ENCODE measurements at places on chromosomes 7 and 10. TPM values are rescaled to one million over a fixed set of nuclear protein-coding genes. Genes with fewer than 3 reads are reported as not detected.
A peak's percentile ranks its signal among the peaks of the same experiment; 100 is the strongest.

DNA sequence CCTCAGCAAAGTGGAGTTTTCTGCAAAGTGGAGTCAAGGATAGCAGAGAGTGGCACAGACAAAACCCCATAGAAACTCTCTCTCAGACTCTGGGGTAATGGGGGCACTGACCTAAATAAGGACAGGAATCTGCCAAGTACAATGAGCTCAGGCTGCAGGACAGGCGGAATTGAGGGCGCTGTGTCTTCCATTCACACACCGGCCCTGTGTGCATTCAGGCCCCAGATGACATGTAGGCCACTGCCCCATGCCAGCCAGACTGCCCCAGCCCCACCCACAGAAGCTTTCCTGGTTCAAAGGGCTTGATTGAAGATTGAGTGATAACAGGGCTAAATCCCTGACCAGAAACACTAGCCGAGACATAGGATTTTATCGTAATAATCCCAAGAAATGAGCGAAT, 52.7 kb downstream of the EEPD1 start:
- peaks cover 49% of the 10 kb centered on the region for H3K4me1 ChIP-seq
- no peak for DNase-seq
- H3K27ac ChIP-seq = no peak overlapping the region
- H3K4me3 ChIP-seq = no peak overlapping the region
- H3K36me3 ChIP-seq = no peaks in the 10 kb centered on the region

GRCh38 chr7:99331002-99331401, 5.3 kb downstream of the ARPC1A start:
- no peak overlapping the region for H3K4me3 ChIP-seq
- peaks cover 38% of the 10 kb centered on the region for H3K4me1 ChIP-seq
- H3K36me3 ChIP-seq = peaks cover 23% of the 10 kb centered on the region

- H3K27ac ChIP-seq = no peak overlapping the region
- H3K4me1 ChIP-seq = no peaks in the 10 kb centered on the region
- H3K4me3 ChIP-seq = no peak overlapping the region
- no peaks in the 10 kb centered on the region for H3K36me3 ChIP-seq
- DNase-seq = no peak
Measured at GRCh38 chr7:45182856-45183710, 25.5 kb downstream of the RAMP3 start.

GRCh38 chr7:15780271-15780670, 93.8 kb upstream of the MEOX2 start:
- no peak overlapping the region for H3K4me3 ChIP-seq
- H3K36me3 ChIP-seq = no peaks in the 10 kb centered on the region
- H3K27me3 ChIP-seq = no peaks in the 10 kb centered on the region

DNA sequence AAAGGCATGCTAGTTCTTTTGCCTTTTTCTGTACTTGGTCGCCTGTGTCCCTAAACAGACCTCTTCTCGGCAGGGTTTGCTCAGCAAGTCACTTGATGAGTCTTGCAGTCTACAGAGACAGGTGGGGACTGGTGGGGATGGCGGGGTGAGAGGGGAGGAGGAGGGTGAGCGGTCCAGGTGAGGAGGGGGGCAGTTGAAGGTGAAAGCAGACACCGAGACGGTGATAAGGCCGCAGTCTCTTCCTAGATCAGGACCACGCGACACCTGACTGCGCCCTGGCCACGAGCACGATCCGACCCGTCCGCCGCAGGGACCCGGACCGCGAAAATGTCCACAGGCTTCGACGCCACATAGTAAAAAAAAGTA, 566 bp downstream of the ASNS start:
- peaks cover 16% of the 10 kb centered on the region for H3K36me3 ChIP-seq
- H3K27ac ChIP-seq = peak overlapping the region; percentile 72
- H3K27me3 ChIP-seq = no peaks in the 10 kb centered on the region
- H3K4me1 ChIP-seq = peaks cover 14% of the 10 kb centered on the region

DNA sequence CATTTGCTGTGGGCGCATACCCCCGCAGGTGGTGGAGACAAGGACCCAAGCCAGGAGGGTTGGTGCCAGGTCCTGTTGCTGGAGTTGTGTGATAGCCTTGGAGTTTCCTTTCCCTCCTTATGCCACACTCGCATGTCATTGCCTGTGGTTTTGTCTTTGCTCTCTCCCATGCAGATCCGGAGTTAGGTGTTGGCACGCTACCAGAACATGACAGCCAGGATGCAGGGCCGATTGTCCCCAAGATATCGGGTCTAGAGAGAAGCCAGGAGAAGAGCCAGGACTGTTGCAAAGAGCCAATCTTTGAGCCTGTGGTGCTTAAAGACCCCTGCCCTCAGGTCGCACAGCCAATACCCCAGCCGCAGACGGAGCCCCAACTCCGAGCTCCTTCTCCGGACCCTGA, 369.2 kb upstream of the GALNT17 start:
- H3K36me3 ChIP-seq = no peaks in the 10 kb centered on the region
- no peak overlapping the region for H3K4me3 ChIP-seq
- no peaks in the 10 kb centered on the region for H3K27me3 ChIP-seq
- DNase-seq = no peak
- no peaks in the 10 kb centered on the region for H3K4me1 ChIP-seq

DNA sequence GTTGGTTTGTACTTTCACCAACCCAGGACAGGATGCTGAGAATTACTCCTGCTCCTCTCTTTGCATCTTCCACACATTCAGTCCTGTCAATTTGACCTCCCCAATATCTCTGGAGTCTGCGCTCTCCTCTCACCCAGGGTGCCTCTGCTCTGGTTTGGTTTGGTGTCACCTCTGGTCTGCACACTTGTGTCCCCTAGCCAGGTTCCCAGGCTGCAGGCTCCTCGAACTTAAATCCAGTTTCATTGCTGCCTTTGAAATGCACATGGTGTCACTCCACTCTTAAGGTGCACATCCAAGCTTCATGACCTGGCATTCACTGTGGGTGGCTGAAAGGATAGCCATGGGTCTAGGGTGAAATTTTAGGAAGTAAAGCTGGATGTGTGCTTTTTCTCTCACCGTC, 271.6 kb downstream of the RPS24 start:
- DNase-seq = no peak
- no peak overlapping the region for H3K4me3 ChIP-seq
- peaks cover 3% of the 10 kb centered on the region for H3K27me3 ChIP-seq
- no peaks in the 10 kb centered on the region for H3K36me3 ChIP-seq
- H3K4me1 ChIP-seq = peaks cover 13% of the 10 kb centered on the region

DNA sequence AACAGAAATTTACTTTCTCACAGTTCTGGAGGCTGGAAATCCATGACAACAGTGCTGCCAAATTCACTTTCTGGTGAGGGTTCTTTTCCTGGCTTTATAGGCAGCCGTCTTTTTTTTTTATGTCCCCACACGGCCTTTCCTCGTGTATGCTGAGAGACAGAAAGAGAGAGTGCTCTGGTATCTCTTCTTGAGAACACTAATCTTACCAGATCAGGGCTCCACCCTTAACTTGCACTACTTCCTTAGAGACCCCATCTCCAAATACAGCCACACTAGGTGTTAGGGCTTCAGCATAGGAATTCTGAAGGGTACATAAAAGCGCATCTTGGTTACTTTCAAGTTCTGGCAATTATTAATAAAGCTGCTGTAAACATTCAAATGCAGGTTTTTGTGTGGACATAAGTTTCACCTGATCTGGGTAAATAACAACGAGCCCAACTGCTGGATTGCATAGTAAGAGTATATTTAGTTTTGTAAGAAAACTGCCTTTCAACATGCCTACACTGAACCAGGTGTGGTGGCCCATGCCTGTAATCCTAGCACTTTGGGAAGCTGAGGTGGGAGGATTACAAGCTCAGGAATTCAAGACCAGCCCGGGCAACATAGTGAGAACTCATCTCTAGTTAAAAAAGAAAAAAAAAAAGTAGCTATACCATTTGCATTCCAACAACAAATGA, 8.2 kb upstream of the C1GALT1 start:
- no peak overlapping the region for H3K27ac ChIP-seq
- no peaks in the 10 kb centered on the region for H3K27me3 ChIP-seq
- DNase-seq = no peak
- no peak overlapping the region for H3K4me3 ChIP-seq
- no peaks in the 10 kb centered on the region for H3K4me1 ChIP-seq

GRCh38 chr7:73395538-73396503, 37.8 kb upstream of the FZD9 start:
- no peak for DNase-seq
- no peaks in the 10 kb centered on the region for H3K36me3 ChIP-seq
- H3K4me1 ChIP-seq = no peaks in the 10 kb centered on the region

DNA sequence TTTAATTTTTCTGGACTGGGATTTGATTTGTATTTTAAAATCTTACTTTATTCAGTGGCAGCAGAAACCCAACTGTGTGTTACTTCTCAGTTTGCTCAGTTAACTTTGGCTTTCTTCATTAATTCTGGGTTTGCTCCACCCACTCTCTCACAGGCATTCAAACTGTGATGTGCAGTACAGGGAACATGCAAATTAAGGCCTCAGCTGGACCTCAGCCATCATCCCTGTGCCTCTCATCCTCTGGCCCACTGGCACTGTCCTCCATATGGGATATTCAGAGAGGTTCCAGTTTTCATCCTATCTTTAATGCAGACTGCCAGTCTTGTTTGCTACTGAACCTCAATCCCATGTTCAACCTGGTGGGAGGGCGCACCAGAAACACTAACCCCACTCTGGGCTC, 743.4 kb upstream of the IGFBP3 start:
- no peak overlapping the region for H3K27ac ChIP-seq
- H3K4me1 ChIP-seq = no peaks in the 10 kb centered on the region

DNA sequence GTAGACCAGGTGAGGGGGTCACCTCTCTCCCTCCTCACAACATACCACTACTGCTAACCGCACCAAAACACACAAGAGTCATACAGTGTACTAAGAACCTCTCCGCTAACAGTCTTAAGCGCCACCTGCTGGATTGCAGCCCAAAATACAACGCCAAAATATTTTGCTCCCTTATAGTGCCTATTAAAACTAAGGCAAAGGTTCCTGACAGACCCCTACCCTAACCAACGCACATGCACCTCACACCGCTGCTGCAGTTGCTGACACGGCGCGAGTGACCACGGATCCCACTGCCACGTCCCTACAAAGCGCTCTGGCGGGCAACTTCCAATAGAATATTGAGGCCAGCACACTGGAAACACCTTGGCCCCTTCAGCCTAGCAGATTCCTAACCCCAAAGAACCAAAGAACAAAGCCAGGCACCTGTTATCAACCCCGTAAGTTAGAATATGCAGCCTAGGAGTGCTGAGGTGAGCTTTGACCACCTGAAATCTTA, 563.6 kb upstream of the SEMA3D start:
- H3K36me3 ChIP-seq = no peaks in the 10 kb centered on the region
- no peak overlapping the region for H3K27ac ChIP-seq
- no peaks in the 10 kb centered on the region for H3K4me1 ChIP-seq
- H3K4me3 ChIP-seq = no peak overlapping the region
- no peaks in the 10 kb centered on the region for H3K27me3 ChIP-seq

GRCh38 chr7:17005271-17005670, 123.5 kb upstream of the AGR3 start:
- no peaks in the 10 kb centered on the region for H3K27me3 ChIP-seq
- H3K27ac ChIP-seq = no peak overlapping the region
- peaks cover 4% of the 10 kb centered on the region for H3K4me1 ChIP-seq
- no peak for DNase-seq

FOXI2 gene
- not detected for polyA plus RNA-seq

GCK gene
- polyA plus RNA-seq = 0.47 TPM

PMS2 gene
- 8.2 TPM for polyA plus RNA-seq

PPP1R17 gene
- not detected for polyA plus RNA-seq

NODAL gene
- polyA plus RNA-seq = 0.22 TPM

JAKMIP3 gene
- not detected for polyA plus RNA-seq

SUMF2 gene
- 203 TPM for polyA plus RNA-seq

PGAM2 gene
- not detected for polyA plus RNA-seq

LRRTM3 gene
- polyA plus RNA-seq = not detected

ITIH5 gene
- polyA plus RNA-seq = not detected
